CD4-positive, alpha-beta T cell treated with Interferon alpha-2 for 1 hour (primary cell): ENCODE measurements at places on chromosomes 1 and 21.
A peak's percentile ranks its signal among the peaks of the same experiment; 100 is the strongest.

DNA sequence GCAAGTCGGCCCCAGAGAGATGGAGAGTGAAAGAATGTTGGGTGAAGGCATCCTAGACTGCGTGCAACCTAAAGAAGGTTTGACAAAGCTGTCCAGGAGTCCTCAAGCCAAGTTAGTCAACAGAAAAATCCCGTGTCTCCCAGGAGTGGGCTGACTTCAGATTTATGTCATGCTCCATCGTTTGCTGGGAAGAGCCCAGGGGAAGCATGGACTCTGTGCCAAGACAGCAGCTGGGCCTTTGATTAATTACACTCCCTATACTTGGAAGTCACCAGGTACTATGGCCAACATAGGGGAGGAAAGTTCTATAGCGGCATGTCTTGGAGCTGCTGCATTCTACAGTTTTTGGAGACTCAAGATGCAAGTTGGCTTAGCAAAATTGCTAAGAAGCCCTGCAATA, 247.4 kb downstream of the KAZN start:
- DNase-seq = no peak

GRCh38 chr1:115839029-115839678, 1.8 kb downstream of the NHLH2 start:
- DNase-seq = no peak

- peak; percentile 65 for DNase-seq
Measured at GRCh38 chr1:47432071-47433036, 5.5 kb upstream of the FOXD2 start.

DNA sequence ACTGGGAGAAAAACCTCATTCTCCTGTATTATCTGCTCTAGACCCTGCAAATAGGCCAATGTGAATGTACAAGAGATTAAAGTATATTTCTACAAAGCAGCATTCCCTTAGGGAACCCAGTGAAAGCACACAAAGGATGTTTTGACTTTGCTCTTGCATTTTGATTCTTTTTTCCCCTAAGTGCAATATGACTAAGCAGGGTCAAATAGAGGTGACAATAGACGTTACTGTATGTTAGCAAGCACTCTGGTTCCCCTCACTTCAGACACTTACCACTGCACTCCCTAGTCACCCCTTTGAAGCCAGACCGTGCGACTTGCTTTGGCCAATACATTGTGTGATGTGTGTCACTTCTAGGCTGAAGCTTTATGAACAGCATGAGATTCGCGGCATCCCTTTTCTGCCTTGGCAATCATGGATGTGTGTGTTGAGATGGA, 209.7 kb downstream of the RHOU start:
- no peak for DNase-seq

DNA sequence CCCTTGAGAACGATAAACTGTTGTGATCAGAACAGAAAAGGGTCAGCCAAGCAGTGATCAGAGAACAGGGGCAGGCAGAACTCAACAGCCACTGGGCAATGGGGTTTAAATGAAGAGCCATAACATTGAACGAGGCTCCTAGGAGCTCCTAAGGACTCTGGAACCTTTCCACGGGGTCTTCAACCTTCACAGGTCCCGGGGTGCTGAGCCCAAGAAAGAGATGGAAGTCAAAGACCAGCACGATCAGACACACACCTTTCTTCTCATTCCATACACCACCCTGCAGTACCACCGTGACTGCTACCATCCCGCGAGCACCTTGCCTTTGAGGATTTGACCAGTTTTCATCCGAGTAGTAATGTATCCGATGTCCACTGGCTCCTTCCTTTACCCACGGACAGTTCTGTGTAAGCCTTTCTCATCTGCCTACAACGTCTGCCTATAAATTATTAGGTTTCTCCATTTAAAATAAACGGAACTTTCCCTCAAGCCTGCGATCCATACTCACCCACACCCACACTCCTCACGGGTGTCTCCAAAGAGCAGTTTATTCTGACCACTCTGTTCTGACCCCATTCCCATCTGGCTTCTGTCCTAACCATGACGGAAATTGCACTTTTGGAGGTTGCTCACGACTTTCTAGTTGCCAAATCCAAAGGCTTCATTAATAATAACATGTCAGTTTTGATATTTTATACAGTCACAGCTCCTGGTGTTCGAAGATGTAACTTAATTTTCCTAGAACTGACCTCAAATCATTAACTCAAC, 16.8 kb upstream of the HHAT start:
- DNase-seq = no peak

- DNase-seq = no peak
Measured at GRCh38 chr1:43653339-43653738, 3.4 kb downstream of the KDM4A start.

GRCh38 chr21:45320261-45321025, 32.7 kb upstream of the POFUT2 start:
- DNase-seq = no peak

- no peak for DNase-seq
Measured at GRCh38 chr1:181479137-181479745, 4.1 kb upstream of the CACNA1E start.

DNA sequence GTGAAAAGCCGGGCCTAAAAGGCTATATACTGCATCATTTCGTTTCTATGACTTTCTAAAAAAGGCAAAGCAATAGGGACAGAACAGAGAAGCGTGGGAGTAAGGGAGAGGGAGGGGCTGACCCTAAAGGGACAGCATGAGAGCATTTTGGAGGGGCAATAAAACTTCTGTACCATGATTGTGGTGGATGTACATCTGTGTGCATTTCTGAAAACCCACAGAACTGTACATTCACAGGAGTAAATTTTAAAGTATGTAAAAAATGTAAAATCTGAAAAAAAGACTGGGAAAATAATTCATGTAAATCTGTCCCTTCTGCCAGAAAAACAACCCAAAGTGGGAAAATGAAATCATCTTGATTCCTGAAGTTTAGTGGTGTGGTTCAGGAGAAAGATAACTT, 235.4 kb downstream of the CENPF start:
- no peak for DNase-seq

GRCh38 chr1:112803906-112804762, 89.0 kb upstream of the PPM1J start:
- peak; percentile 31 for DNase-seq

GRCh38 chr1:221664253-221664652, 77.6 kb downstream of the DUSP10 start:
- no peak for DNase-seq

DNA sequence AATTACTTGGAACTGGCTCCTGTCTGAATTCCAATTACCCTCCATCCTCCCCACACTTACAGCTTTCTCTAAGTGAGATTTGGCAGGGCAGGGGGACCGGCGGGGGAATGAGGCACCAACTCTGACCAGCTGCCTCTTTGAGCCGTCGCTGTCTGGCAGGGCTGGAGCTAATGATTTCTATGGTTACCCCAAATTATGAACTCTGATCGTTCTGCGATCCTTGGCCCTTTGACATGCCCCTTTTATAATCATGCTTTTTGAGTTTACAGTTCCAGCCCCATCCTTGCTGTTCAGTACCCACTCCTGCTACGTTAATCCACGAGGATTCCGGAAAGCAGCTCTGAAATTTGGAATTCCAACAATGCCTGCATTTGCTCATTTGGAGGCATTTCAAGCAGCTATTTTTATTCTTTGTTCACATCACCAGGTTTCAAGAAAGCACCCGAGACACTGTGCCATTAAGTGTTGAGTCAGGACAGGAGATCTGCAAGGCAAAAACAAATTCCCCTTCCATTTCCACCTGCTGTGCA, 54.6 kb upstream of the LBR start:
- DNase-seq = no peak

- DNase-seq = peak; percentile 89
Measured at GRCh38 chr1:40531381-40532061, at the start of gene ZNF684. Gene ZNF684 (plus strand): TSS chr1:40531637. CDS start chr1:40533167, 1,530 bp downstream.

GRCh38 chr1:72635719-72636118, 353.4 kb upstream of the NEGR1 start:
- DNase-seq = no peak

- DNase-seq = no peak
Measured at GRCh38 chr1:2950926-2951305, 70.4 kb upstream of the ACTRT2 start.

DNA sequence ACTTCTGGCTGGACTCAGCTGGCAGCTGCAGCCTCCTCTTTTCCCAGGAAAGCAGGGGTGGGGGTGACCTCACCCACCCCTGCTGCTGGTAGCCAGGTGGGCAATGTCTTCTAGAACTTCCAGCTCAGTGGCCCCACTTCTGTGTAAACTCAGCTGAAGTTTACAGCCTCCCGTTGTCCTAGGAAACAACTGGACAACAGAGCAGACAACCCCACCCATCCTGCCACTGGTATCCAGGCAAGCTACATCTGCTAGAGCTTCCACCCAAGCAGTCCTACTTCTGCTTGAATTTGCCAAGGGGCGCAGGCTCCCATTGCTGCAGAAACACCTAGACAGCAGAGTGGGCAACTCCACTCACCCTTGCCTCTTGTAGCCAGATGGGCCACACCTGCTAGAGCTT, 309.6 kb upstream of the BEND5 start:
- no peak for DNase-seq

DNA sequence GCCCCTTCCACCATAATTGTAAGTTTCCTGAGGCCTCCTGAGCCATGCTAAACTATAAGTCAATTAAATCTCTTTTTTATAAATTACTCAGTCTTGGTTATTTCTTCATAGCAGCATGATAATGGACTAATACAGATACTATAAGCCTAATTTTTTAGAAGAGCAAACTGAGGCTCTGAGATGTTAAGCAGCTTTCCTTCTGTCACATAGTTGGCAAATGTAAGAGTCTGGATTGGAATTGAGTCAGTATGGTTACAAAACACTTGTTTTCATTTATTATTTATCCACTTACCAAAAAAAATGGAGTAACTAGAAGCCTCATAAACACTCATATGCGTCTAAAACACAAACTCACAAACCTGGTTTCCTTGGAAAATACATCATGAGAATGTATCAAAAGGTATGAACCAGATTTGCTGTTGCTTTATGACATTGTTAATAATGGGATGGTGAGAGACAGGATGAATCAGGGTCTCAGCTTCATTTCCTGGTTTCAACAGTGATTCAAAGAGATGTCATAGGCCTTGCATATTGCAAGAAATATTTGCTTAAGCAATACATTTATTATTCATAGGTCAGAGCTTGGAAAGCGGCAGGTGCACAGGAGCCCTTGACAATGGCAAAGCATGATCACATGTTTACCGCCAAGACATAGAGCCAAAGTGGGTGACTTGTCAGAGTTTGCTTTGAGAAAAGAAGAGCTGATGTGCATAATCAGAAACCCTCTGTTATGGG, 221.5 kb downstream of the GRIK1 start:
- DNase-seq = no peak

GRCh38 chr1:8267307-8267706, 50.6 kb upstream of the SLC45A1 start:
- DNase-seq = no peak

DNA sequence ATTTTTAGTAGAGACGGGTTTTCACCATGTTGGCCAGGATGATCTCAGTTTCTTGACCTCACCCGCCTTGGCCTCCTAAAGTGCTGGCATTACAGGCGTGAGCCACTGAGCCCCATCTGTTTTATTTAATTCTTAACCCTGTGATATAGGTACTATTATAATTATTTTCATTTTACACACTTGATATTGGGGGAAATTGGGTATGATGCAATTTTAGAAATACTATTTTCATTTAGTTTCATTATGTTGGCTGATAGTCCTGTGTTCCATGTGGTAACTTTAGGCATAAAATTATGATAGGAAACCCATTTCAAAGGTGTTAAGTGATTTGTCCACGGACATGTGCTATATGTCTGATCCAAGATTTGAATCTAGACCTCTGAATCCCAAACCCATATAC, 61.1 kb downstream of the SPEN start:
- DNase-seq = no peak

GRCh38 chr1:111197598-111198284, 2.7 kb downstream of the DENND2D start:
- peak; percentile 70 for DNase-seq

DNA sequence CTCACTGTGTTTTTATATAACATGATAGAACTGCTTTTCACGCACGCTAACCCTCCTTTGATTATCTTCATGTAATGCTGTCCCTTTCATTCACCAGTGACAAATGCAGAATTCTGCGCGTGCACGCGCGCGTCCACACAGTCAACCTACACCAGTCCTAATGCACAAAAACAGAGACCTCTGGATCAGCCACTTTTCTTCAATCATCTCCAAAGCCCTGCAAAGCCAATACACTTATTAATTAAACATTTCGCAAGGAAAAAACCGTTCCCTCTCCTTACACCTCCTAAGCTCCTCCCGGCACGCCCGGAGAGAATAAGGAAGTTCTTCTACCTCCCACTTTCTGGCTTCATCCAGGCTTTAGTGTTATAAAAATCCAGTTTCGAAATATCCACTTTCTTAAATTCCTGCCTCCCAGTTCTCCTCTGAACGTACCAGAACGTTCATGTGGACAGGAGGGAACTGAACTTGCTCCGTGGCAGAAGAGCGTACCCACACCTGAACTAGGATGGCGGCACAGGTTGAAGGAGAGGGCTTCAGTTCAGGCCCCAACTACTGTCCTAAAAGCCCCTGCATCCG, 4.6 kb downstream of the LMX1A start:
- no peak for DNase-seq
